Dermis microvascular lymphatic vessel endothelial cell (primary cell): ENCODE measurements at places on chromosomes 7 and 10. TPM values are rescaled to one million over a fixed set of nuclear protein-coding genes. Genes with fewer than 3 reads are reported as not detected.

DNA sequence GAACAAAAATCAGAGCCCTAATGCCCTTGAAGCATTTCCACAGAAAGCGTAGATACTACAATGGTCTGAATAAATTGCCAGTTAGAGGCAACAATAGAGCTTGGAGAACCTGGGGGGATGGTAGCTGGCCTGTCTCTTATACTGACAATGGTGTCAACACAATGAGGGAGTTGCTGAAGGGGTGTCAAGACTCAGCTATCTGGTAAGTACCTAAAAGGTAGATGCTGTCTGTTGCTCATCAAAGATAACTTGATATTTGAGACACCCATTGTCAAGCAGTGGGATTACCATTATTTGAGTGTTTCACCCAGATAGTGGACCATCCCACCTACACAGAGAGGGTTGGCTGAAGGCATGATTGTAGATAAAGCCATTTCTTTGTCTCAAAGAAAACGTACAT is 72.8 kb downstream of the PDE1C start:
- no peak for DNase-seq

The PAPOLB gene
- total RNA-seq: 0.13 and 0.25 TPM in 2 replicates

- no peak for DNase-seq
These were observed 1.2 kb upstream of the TFR2 start for GRCh38 chr7:100642534-100642907.

GRCh38 chr10:61744469-61744868 is 81.7 kb downstream of the CABCOCO1 start:
- DNase-seq: no peak

The OR2A12 gene
- not detected in 2 replicates for total RNA-seq

- DNase-seq: no peak
These were observed 334.1 kb upstream of the TPK1 start for GRCh38 chr7:145169908-145170307.

The GJD4 gene
- total RNA-seq: not detected in 2 replicates

- DNase-seq: no peak
These were observed 687 bp downstream of the HELLS start for GRCh38 chr10:94546049-94546900.

- DNase-seq: no peak
These were observed 1.9 kb downstream of the TBXAS1 start for GRCh38 chr7:139830782-139831501.

DNA sequence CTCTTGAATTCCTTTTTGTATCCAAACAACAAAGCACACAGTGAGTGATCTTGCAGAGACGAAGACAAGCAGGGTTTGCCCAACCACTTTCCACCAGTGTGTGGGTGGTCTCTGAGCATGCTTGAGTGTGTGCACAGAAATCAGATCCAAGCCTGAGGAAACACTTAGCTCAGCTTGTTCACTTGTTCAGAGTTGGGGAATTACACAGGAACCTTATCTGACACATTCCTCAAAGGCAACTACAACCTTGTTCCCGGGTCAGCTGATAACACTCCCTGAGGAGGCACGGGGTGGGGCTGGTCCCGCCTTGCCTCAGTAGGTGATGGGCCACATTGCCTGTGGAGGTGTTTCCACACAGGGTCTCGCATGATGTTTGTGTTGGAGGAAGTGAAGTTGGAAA is 216.9 kb downstream of the DYNC1I1 start:
- DNase-seq: no peak

- no peak for DNase-seq
These were observed 2.2 kb downstream of the MTG1 start for GRCh38 chr10:133396035-133396624.

DNA sequence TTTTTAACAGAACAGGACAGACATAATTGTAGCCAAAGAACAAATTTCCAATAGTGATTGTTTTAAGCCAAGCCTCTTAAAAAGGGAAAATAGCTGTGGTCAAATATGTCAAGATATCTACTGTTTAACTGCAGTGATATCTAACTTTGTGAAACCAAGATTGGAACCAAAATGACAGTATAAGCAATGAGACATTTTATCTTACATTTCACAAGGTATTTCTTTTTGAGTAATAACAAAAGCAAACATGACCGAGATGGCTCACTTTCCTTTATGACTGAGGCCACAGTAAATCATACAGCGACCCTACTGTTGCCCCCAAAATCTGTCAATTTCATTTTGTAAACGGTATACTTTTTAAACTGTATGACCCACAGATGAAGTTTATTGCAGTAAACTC is 215.8 kb downstream of the MLLT10 start:
- DNase-seq: no peak
